GM12865 (cell line): ENCODE measurements at places on chromosomes 3 and 15.

GRCh38 chr3:46184469-46184868, 23.6 kb downstream of the CCR1 start:
- DNase-seq = no peak

GRCh38 chr3:11307830-11308432, 35.7 kb downstream of the ATG7 start:
- no peak for DNase-seq

DNA sequence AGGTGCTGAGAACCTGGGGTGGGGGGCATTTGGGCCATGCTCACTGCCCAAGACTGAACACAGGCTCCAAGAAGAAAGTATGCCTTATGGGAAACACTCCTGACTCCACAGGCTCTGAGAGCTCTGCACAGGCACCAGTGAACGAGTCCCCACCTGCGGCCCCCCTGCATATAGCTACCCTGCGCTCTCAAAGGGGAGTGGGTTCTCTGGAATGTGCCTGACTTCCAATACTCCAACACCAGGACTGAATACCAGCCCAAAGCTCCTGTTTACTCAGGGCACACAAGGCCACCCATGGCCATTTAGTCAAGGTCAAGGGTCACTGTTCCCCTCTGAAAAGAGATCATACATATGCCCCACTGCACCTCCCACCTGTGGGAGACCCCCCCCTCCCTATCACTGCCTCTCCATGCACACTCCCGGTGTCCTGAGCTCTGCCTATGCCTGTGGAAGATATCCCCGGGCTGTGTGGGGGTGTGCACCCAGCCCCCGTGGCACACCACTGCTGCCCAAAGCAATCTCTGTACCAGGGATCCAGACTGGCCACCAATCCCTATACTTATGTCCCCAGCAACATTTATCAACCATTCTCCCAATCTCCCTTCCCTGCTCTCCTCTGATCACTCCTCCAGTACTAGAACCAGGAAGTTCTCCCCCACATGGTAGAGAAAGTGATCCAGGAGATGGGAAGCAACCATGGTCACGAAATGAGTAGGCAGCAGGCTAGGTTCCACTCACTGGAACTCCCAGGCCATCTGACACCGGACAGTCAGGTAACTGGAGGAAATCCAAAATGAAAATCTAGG, 1.5 kb upstream of the PLXNB1 start:
- DNase-seq = no peak

DNA sequence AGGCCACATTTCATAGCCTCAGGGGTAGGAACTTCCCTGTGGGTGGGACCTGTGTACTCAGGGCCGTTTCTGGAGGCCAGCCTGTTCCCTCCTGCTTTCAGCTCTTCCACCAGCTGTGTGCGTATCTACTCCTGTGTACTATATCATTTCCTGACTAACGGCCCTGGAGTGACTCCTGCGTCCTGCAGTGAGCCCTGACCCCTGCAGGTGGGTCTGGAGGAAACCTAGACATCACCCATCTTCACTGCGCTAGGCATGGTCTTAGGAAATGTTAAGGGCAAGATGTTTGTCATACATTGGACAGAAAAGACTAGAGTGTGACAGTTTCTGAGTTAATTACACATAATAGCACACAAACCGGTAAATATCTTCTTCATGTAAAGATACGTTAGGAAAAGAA, 297.3 kb downstream of the GABRB3 start:
- DNase-seq = no peak

DNA sequence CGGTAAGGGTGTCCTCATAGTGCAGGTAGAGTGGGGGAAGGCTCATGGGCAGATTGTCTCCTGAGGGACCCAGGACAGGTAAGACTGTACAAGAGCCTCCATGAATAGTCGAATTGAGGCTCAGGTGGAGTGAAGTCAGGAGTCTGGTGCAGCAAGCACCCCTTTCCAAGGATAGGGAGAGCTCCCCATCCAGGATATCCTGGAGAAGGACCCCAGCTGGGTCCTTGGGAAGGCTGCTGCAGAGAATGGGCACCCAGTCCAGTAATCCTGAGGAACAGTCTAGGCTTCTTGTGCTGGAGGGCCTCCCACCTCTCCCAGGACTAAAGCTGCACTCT, 592 bp downstream of the DUOXA2 start:
- no peak for DNase-seq

DNA sequence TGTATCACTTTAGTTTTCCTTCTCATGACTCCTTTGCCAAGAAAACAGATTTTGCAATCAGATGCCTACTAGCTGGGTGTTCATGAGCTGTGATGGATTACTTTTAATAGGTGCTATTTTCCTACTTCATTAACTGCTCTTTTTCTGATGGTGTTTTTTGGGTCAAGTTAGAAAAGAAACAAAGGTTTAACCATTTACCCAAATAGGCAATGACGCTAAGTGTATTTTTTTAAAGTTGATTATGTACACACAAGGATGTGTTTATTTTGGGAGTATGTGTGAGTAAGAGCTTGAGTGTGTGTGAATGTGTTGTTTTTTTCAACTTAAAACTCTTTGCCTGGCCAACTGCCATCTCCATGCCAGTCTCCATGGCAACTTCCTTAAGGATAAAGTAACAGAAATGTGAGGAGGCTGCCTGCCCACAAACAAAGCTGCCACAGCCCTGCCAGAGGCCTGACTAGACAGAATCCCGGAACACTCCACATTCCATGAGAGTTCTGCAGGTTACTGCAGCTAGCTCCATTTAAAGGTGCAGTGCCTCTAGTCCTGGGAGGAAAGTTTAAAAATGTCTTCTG, 215.6 kb upstream of the RBMS3 start:
- DNase-seq = no peak

GRCh38 chr3:189041482-189042090, 130.2 kb upstream of the TPRG1 start:
- peak; percentile 87 for DNase-seq

GRCh38 chr3:25097023-25097422, 331.0 kb upstream of the RARB start:
- peak; percentile 31 for DNase-seq

- no peak for DNase-seq
These were observed 477.4 kb downstream of the NAALADL2 start for GRCh38 chr3:175336406-175337133.

DNA sequence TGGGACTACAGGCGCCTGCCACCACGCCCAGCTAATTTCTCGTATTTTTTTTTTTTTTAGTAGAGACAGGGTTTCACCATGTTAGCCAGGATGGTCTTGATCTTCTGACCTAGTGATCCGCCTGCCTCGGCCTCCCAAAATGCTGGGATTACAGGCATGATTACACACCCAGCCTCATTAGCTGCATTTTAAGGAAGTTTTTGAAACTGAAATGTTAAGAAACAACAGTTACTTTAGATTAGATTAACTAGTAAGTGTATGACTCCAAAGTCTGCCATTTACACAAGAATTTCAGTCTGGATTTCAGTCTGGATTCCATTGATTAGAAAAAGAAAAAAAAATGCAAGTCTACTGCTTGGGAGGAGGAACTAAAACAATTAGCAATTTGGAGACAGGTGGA, 24.5 kb upstream of the VPS39 start:
- DNase-seq = no peak

DNA sequence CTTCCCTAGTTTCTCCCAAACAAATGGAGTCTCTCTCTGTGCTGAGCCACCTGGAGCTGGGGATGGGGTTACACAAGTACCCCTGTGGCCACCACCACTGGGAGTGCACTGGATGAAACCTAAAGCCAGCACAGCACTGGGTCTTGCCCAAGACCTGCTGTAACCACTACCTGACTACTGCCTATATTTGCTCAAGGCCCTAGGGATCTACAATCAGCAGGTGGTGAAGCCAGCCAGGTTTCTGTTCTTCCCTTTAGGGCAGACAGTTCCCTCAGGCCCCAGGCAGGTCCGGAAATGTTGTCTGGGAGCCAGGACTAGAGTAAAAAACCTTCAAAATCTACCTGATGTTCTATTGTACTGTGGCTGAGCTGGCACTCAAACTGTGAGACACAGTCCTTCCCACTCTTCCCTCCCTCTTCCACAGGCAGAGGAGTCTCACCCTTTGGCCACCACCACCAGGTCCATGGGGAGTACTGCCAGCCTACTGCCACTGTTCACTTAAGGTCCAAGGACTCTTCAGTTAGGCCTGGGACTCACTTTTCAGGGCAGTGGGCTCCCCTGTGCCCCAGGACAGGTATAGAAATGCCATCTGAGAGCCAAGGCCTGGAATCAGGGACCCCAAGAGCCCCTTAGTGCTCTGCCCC, 23.8 kb downstream of the C3orf20 start:
- DNase-seq = peak; percentile 25

DNA sequence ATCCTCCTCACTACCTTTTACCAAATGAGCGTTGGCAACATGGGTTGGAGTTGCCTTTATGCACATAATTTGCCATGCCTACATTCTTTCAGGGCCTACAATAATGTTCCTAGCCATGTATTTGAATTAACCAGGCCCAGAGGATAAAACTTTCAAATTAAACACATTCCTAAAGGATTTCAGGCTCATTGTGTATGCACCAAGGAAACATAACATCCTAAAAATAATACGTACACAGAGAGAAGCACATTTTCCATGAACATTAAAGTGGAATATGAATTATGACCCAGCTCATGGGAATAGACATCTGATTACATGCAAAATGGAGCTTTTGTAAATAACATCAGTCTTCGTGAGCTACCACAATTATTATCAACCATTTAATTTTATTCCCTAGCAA, 203.3 kb downstream of the RORA start:
- DNase-seq = no peak

- no peak for DNase-seq
These were observed 265.1 kb downstream of the NFKBIZ start for GRCh38 chr3:102114264-102114979.

DNA sequence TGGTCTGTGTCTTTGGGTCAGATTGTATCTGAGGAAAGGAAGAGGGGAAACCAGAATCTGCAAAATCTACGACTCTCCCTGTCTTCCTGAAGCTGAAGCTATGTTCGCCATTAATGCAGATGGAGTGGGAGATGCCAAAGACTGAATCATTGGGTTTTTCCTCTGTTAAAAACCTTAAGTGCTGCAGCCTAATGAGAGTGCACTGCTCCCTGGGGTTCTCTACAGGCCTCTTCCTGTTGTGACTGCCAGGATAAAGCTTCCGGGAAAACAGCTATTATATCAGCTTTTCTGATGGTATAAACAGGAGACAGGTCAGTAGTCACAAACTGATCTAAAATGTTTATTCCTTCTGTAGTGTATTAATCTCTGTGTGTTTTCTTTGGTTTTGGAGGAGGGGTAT, 24.0 kb downstream of the RMDN3 start:
- DNase-seq = no peak

DNA sequence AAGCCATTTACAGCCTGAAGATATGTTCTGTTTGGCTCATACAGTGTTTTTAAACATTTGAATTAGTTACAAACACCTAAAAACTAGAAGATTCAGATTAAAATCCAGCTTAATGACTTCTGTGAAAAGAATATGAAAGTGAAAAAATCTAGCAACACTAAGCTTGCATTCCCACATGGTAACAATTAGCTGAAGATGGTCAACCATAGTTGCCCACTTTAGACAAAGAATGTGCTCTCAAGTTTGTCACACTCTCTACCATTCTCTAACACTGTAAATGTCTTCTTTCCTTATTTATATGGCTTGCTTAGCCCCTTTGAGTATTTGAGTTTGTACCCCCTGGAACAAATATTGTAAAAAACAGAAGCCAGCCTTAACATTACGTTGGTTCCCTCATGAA, 32.7 kb downstream of the HDGFL3 start:
- peak; percentile 17 for DNase-seq

DNA sequence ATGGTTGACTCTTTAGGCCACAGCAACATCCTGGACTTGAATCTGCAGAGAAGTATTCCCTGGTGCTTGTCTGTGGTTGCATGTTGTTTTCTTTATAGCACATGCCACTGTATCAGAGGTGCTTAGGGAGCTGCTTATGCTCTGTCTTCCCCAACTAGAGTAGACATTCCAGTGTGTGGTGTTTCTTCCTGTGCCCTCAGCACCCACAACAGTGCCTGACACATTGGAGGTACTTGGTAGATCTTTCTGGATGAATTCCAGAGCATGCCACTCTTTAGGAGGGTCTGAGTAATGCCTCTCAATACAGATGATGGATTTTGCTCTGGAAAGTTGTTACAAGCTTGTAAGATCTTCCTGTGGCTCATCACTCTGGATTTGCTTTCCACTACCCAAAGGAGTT, 117.6 kb downstream of the CHDH start:
- DNase-seq = no peak

DNA sequence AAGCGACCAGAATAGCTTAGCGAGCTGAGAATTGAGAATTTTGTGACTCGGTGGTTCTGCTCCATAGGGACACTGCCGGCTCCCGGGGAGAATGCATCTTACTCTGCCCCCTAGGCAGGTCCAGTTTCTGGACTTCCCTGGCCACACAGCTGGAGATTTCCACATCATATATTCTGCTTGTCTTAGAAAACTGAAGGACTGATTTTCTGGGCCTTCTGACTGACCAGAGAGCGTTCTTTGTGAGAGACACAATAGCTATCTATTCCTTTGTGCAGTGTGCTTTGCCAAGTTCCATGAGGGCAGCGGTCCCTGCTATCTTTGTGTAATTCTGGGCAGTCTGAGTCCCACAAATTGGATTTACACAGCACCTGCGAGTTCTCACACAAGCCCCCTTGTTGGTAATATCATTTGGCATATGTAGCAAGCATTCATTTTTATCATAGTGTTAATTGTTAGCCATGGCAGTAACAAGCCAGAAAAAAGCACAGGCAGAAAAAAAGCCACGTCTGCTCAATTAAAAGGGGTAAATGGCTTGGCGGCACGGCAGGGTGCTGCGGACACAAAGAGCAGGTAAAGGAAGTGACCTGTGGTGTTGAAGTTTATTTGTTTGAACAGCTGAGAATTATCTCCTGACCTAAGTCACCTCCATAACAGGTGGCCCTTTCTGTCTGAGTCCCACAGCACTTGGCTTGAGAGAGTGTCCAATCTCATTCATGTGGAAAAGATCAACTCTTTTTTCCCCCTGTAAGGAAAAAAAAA, 688.7 kb downstream of the TUSC7 start:
- no peak for DNase-seq

GRCh38 chr3:79368403-79368802, 399.4 kb downstream of the ROBO1 start:
- no peak for DNase-seq

DNA sequence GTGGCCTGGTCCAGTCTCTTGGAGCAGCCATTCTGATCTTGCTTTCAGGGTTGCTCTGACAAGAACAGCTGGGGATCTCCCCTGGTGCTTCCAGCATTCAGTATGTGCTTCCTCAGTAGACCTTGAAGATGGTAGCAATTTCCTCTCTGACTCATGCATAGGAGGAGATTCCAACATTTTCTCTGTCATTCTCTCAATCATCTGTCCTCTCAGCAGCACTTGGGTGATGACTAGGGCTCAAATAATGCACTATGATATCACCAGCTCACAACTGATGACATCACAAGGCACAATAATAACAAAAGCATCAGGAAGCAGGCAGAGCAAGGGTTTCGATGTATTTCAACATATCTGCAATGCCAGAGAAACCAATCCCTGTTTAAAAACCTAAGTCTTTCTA, 52.7 kb downstream of the NFKBIZ start:
- peak; percentile 47 for DNase-seq

DNA sequence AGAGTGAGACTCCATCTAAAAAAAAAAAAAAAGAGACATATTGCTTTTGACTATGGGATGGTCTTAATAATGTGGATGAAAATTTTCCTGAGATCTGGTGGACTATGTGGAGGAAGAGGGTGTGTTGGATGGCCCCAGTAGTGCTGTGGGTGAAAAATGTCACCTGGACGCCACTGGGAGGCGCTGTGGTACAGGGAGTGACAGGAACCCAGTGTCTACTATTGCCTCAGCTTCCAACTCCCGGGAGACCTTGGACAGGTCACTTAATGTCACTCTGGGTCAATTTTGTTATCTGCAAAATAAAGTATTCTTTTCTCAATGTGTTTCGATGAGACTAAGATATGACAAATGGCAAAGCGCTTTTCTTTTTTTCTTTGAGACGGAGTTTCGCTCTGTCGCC, 27.7 kb upstream of the DCP1A start:
- peak; percentile 73 for DNase-seq

- DNase-seq = no peak
These were observed 23.3 kb downstream of the SLC6A20 start for GRCh38 chr3:45773072-45773471.
